H54 (cell line): ENCODE measurements at places on chromosomes 6 and 20.
A peak's percentile ranks its signal among the peaks of the same experiment; 100 is the strongest.

GRCh38 chr6:158536891-158537798 is 22.7 kb upstream of the TMEM181 start:
- DNase-seq, result peak; percentile 22

GRCh38 chr6:126720304-126720703 is 380.4 kb downstream of the CENPW start:
- no peak for DNase-seq

- no peak for DNase-seq
Measured at GRCh38 chr6:70079241-70079640, 212.9 kb downstream of the COL19A1 start.

- no peak for DNase-seq
Measured at GRCh38 chr20:417801-418342, 9.8 kb downstream of the RBCK1 start.

DNA sequence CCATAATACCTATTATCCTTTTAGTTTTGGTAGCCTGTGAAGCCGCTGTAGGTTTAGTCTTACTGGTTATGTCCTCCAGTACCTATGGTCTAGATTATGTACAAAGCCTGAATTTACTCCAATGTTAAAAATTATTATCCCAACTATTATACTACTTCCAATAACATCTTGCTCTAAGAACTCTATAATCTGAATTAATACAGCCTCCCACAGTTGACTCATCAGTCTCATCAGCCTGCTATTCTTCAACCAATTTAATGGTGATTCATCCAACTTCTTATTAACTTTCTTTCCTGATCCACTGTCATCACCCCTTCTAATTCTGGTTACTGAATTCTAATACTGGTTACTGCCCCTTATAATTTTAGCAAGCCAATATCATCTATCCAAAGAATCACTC is 370.3 kb upstream of the OPRM1 start:
- DNase-seq, result no peak

GRCh38 chr6:39102821-39103136 is 12.2 kb downstream of the SAYSD1 start:
- DNase-seq, result no peak

- peak; percentile 4 for DNase-seq
Measured at GRCh38 chr6:127737009-127737486, 160.1 kb downstream of the C6orf58 start.

DNA sequence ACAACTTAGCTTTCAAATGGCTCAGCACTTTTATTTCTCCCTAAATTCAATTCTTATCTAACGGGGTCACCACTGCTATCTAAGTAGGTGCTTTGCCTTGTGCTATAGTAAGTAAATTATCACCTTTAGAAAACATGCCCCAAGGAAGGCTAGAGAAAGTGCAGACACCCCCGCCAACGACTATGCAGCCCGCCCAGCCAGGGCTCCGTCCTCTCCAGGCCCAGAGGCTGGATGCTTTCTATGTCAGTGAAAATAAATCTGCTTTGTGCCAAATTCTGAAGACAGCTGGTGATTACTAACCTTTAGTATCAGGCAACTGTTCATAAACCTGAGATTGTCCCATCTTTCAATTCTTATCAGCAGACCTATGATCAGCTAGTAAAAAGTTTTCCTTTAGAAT is 14.3 kb downstream of the KIAA0319 start:
- no peak for DNase-seq

DNA sequence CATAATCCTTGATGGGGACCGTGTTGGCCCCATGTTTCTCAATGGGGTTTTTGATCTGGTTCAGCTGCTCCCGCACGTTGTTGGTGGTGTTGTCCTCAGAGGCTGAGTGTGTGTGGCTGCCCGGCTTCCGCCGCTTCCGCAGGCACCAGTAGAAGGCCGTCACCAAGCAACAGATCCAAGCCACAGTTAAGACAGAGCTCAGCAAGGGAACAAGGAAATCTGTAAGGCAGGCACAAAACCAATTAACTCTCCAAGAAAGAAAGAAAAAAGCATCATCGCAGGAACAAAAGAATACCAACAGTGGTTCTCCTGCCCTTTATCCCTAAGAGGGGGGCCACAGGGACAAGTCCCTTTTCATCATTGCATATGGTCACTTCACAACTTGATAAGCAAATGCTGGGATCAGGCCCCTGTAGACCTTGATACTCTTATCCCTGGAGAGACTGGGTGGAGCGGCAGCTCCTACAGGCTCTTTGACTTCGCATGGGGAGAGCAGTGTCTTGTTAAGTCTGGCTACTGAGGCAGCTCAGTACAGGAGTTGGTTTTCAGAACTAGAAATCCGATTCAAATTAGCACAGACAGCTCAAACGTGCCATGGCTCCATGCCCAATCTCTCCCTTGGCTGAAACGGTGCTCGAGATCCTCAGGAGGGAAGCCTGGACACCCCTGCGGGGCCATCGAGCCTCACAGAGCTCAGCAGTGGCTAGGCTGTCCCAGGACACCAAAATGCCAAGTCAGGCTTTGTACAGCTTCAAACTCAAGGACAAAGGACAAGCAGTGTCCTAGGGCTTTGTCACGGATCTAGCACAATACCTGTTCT is 33.9 kb downstream of the JAG1 start:
- no peak for DNase-seq
